ENCODE measurements at places on chromosomes 5 and 9.

DNA sequence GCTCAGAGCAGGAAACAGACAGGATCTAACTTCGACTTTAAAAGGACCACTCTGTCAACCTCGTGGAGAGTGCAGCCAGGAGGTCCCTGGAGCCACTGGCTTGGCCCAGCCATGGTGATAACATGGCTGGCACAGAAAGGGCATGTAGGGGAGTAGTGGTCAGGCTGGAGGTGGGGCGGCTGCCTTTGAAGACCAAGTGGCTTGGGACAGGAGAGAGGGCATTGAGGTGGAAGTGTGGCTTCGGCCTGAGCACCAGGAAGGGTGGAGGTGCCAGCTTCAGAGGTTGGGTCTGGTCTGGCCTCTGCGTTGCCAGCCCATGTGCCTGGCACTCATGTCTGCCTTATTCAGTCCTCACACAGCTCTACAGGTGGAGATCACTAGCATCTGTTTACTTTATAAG, 270.0 kb downstream of the NSG2 start:
- no peak for DNase-seq

GRCh38 chr9:86459191-86459590, 105.0 kb upstream of the TUT7 start:
- DNase-seq, result no peak

DNA sequence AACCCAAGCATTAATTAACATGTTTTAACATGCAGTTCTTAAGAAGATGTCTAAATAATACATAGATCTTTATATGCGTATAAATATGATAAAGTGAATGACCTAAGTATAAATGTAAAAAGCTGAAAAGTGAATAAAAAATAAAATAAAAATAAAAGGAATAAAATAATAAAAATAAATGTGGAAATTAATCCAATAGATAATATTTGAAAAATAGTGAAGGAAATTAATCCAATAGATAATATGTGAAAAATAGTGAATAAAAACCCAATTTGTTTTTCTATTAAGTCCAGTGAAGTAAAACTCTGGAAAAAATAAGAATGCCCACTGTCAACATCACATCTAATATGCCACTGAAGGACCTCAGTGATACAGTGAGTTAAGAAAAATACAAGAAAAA, 180.6 kb upstream of the SLC27A6 start:
- DNase-seq, result no peak

DNA sequence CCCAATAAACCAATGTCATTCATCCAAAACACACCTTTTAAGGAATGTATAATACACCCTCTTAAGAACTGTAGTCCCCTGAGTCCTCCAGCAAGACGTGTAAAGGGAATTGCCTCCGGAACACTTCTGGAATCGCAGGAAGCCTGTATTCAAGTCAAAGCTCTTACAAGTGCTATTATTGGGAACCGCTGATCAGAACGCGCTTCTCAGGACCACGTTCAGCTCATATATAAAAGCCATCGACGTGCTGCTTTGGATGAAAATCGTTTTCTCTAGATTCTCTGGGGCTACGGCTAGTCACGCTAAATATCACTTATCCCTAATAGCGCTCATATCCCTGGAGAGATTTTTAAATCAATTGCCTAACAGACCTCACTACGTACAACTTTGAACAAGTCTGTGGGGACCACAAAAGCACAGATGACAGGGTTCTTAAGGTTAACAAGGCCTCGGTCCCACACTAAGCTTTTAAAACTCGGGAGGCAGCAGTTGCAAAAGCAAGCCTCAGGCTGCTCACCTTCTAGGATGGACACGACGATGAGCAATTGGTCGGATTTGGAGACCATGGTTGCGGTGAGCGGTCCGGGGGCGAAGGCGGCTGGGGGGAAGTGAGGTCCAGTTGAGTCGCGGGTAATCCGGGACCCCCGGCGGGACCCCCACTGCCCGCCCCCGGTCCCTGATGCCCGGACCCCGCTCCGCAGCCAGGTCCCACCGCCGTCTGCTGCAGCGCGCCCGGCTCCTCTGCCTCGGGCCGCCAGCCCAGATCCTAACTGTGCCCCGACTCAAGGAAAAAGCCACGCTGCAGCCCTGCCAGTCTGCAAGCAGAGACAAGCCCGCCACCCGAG, 548 bp downstream of the CEP120 start:
- DNase-seq, result no peak

- no peak for DNase-seq
Observed at GRCh38 chr9:13088720-13089427, 190.6 kb downstream of the MPDZ start.

GRCh38 chr9:131817073-131817472, 77.2 kb upstream of the RAPGEF1 start:
- DNase-seq, result no peak

DNA sequence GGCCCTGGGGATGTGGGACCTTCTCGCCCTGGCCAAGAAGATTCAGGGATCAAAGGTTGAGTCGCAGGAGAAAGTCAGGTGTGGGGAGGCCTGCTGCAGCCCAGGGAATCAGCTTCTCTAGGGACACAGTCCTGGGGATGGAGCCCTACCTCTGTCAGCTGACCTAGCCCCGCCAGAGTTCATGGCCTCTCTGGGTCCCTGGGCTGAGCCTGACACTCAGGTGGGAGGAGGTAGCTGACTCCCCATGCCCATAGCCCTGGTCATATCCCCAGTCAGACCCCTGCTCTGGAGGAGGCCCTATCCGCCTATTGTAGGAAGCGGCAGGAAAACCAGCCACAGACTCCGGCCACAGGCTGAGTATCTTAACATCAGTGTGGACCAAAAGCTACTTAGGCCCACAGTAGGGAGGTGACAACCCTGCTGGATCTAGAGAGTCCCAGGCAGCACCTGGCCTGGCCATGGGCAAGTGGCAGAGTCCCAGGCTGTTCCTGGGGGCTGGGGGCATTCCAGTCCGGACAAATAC, 15.0 kb upstream of the MRNIP start:
- DNase-seq, result no peak

DNA sequence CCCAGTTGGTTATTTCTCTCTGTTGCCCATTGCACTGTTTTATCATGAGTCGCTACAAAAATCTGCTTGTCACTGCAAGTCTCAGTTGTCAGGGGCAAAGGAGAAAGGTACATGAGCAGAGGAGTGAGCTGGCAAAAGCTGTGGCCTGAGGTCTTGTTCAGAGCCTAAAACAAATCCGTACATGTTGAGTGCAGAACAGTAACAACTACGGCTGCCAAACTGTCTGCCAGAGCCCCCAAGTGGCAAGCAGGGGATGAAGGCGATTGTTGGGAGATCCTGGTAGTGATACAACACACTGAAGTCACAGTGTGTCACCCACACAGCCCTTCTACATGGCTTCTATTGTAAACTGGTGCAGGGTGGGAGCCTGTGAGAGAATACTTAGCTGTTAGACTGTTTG, 50.9 kb downstream of the BRINP1 start:
- no peak for DNase-seq

GRCh38 chr5:140182075-140182711, 7.2 kb downstream of the CYSTM1 start:
- no peak for DNase-seq

- DNase-seq, result no peak
Observed at GRCh38 chr5:122007546-122007945, 45.8 kb downstream of the SRFBP1 start.

DNA sequence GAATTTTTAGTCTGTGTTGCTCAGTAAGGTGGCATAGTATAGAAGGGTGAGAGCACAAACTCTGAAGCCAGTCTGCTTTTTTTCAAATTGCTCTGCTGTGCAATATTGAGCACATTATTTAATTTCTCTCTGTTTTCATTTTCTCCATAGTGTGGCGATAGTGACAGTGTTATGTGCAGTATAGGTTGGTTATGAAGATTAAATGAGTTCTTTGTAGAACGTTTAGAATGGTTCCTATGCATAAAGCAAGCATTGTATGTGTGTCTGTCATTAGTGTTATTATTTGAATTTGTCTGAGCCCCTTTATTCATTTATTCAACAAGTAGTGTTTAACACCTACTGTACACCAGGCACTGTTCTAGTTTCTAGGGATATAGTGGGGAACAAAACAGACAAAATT, 9.2 kb downstream of the PRR16 start:
- no peak for DNase-seq

DNA sequence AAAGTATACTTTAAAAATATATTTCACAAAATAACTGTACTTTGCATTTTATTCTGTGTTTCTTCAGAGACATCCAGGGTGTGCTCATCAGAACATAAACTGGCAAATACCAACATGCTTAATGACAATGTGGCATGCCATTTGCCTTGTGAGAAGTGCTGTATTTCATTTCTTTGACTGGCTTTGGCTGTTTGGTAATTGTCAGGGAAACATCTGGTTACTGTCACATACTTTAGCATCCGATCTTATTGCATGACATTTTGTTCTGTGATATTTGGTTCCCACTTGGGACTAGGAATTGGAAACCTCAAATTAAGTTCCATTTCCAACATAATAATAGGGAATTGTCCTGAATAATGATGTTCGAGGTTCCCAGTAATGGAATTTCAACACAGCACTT, 96.5 kb downstream of the FGF10 start:
- DNase-seq, result no peak

DNA sequence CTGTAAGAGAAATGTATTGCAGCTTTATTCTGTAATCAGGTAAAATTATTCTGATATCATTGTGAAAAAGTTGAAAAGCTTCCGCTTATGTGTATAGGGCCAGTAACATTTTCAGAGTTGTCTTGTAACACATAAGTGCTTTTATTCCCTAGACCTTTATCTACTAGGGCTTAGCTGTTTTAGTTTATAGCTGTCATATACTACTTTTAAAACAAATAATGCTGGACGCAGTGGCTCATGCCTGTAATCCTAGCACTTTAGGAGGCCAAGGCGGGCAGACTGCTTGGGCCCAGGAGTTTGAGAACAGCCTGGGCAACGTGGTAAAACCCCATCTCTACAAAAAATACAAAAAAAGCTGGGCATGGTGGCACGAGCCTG, 33.1 kb downstream of the SLC25A51 start:
- DNase-seq, result no peak

DNA sequence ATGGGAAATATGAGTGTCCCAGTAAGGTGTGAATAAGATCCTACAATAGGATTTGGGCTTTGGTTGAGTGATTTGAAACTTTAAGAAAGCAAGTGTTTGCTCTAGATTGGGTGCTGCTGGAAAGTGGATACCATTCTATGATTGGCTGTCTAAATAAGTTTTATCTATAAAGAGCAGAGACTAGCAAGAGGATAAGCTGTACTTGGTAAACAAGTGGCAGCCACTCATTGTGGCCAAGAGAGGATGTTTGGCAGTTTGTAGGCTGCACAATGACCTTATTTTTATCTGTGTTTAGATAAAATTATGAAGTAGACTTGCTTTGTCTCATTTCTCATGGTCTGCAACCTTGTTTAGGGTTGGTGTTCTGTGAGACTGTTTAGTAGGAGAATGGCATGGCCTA, 341.6 kb upstream of the PIK3R1 start:
- no peak for DNase-seq

DNA sequence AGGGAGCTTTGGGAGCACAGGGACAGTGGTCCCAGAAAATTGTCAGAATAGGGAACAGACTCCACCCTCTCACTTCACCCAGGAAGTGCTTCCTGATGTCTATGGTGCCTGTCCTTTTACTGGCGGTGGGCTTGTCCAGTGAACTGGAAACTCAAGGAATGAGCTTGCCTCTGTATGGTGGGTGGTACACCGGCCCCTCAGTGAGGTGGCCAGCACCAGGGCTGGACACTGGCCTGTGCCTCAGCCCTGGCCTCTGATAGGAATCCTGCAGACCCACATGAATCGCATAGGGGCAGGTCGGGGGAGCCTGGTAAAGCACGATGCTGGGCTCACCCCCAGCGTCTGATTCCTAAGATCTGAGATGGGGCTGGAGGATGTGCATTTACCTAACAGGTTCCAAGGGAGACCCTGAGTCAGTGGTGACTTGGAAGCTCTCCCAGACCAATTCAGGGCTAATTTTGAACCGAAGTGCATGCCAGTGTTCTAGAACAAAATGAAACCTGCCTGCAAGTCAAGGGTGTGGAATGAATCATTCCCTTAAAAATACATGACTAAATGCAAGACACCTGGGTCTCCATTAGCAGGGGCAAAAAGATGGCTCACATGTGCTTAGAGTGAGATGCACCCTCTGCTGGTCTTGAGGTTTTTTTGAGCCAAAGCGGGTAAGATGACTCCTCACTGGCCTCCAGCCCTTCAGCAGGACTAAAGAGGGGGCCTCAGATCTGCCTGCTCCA, 178.3 kb downstream of the HSPA4 start:
- DNase-seq, result no peak
